ENCODE measurements at places on chromosomes 6 and 20. TPM values are rescaled to one million over a fixed set of nuclear protein-coding genes. Genes with fewer than 3 reads are reported as not detected.

GRCh38 chr6:17527076-17527475 is 73.0 kb upstream of the FAM8A1 start:
- no peak for DNase-seq

DNA sequence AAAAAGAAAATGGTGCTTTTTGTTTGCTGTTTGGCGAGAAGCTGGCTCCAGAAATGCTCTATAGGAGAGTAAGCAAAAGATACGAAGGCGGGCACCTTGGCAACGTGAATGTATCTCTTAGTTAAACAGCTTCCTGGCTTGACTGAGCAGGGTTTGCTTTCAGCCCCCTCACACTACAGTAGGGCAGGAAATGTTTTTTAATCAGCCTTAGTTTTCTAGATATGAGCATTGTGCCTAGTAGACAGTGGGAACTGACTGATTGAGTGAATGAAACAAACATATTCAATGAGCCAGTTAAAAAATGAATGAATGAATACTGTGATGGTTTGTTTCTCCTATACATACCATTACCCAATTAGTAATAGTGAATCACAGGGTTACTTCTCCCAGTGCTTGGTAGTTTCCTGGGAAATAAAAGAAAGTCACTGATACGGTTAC is 19.9 kb downstream of the CAP2 start:
- no peak for DNase-seq

The TAF4 gene
- total RNA-seq: 30.3 TPM

The TMC2 gene
- 1.3 TPM for total RNA-seq

GRCh38 chr20:38164069-38164468 is 1.0 kb downstream of the TGM2 start:
- DNase-seq: no peak

The ZFP57 gene
- total RNA-seq: 2.9 TPM

The AIF1 gene
- total RNA-seq: 8.7 TPM

GRCh38 chr20:12723811-12724210 is 285.0 kb upstream of the SPTLC3 start:
- no peak for DNase-seq

The ID4 gene
- total RNA-seq: not detected

DNA sequence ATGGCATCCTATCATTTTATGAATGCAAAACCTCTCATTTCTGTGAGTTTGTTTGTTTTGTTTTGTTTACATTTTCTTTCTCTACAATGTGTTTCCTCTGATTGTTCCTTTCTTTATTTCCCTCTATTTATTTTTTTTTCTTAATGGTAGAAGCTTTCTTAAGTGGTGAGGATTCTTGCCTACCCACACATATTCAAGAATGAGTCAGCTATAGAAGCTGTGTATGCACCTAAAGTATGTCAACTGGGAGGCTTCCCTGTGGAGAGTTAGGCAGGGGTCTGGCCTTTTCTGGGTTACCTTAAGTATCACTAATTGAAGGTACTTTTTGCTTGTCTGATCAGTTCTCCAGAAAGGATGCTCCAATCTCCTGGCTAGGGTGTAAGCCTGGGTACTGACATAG is 354.0 kb downstream of the ESR1 start:
- no peak for DNase-seq

- no peak for DNase-seq
Measured at GRCh38 chr6:43962458-43962857, 164.8 kb downstream of the MRPL14 start.

- no peak for DNase-seq
Measured at GRCh38 chr20:1938464-1939269, 43.5 kb downstream of the SIRPA start.

DNA sequence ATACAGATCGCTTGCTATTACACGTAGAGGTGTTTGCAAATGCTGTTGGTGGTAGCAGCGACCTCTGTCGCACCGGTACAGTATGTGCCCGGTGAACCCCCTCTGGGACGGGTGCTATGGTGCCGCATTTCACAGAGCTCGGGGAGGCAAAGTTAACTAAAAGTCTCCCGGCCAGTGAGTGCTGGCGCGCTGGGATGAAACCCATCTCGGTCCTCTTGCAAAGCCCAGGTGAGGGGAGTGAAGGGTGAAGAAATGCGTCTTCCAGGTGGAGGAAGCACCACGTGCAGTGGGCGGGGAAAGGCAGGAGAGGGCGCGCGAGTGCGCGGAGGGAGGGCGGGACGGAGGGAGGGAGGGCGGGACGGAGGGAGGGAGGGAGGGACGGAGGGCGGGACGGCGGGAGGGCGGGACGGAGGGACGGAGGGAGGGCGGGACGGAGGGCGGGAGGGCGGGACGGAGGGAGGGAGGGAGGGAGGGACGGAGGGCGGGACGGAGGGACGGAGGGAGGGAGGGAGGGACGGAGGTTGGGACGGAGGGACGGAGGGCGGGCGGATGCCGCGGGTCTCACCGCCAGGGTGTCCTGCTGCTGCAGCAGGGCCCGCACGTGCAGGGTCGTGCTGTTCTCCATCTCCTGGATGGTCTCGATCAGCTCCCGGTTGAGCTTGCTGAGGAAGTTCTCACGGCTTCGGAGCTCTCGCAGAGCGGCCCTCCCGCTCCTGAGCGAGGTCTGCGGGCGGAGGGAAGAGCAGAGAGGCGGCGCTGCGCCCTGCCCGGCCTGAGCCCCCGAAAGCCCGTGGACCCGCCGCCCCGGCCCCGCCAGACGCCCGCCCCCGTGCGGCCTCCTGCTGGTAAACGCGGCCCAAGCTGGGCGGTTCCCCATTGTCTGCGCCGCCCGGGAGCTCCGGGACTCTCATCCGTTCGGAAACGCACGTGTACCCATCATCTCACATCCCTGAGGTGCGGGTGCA is 11.7 kb downstream of the C20orf96 start:
- DNase-seq: no peak

DNA sequence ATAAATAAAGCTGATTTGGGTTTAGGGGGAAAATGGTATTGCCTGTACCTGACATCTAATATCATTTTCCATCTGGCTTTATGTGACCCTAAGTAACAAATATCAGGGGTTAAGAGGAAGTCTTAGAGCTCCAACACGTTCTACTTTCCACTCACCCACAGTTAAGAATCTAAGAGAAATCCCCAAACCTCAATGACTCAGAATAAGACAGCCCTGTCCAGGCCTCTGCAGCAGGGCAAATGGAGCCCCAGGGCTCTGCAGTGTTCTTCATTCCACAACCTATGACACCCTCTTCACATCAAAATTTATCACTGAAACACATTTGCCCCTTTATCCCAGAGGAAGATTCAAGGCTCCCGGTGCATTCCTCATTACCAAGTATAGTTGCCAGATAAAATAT is 20.3 kb upstream of the TENT5A start:
- no peak for DNase-seq

DNA sequence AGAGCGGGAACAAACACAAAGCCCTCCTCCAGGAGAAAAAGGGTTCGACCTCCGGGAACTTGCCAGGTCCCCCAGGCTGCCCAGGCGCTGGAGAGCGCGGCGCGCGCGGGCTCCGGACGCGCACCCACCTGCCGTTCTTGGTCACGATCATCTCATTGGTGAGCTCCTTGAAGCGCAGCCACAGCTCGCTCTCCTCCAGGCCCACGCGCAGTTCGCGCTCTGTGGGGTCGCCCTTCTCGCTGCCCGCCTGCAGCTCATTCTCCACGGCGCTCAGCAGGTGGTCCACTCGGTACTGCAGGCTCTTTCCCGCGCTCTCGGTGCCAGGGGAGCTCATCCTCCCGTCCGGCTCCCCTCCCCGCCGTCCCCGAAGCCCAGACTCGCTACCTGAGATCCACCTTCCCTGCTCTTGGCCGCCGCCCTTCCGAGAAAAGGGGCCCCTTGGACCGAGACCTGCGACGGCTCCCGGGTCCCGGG is 356 bp downstream of the TBXT start:
- no peak for DNase-seq

DNA sequence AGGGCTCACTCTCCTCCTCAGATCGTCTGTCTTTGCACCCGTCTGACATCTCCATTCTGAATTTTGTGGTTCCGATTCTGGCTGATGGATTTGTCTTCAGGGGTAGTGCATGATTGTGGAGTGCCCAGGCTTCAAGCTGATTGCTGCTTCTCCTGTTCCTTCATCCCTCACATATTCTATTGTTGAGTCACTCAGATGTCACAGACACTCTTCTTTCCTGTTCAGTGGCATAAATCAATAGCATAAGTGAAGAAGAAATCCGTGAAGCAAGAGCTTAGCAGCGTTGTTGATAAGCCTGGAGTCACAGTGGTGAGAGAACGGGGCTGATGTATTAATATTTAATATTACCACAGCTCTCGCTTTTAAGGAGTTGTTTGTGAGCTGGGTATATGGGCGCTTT is 152.5 kb downstream of the MTHFD1L start:
- DNase-seq: no peak

The GSTA3 gene
- not detected for total RNA-seq

DNA sequence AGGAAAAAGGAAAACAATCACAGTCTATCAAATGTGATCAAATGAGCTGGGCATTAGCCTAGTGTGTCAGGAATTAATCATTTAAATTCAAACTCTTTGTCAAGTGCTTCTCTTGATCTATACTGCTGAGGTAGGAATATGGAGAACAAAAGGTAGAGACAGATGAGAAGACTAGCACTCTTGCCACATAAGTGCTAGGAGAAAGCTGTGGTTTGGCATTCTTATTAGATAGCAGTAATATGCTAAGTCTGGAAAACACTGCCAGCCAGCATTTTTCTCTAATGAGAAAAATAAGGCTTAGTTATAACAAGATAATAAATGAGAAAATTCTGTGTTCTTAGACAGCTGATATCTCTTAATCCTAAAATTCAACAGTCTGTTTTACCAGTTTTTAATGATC is 38.9 kb downstream of the ORC3 start:
- DNase-seq: no peak

DNA sequence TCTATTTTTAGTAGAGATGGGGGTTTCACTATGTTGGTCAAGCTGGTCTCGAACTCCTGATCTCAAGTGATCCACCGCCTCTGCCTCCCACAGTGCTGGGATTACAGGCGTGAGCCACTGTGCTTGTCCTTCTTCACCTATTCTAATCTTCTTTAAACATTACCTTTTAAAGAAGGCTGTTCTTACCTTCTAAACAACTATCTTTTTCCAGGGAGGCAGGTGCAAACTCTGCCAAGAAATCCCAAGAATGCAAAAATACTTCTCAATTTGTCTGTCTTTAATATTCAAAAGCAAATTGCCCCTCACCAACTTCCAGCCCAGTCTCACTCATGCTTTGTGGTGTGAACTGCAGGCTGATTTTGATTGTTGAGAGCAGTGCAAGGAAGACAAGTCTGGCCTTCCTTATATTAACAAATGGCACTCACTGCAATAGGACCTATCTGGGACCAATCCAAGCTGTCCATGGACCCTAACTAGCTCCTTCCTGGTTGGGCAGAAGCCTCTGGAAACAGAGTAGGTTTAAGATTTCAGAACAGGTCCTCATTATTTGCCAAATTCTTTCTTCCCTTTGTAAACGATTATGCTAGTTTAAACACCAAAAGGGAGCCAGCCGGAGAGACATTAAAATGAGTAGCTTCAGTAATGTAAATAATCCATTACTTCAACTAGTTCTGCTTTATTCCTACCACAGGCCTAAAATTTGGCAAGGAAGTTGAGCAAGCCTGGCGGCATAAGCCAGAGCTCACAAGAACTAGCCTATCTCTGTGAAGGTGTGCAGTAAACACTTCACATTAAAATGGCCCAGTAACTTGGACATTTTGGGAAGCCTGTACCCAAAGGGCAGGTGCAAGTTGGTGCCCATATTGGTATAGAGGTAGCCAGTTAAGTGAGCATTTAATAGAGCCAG is 1.6 kb downstream of the SCAND1 start:
- DNase-seq: peak; percentile 36

The ELOVL2 gene
- not detected for total RNA-seq

- DNase-seq: no peak
Measured at GRCh38 chr6:56363796-56364430, 116.5 kb upstream of the COL21A1 start.

The B3GALT4 gene
- 22.7 TPM for total RNA-seq

The LPA gene
- not detected for total RNA-seq

GRCh38 chr6:87103977-87104601 is 9.2 kb upstream of the CGA start:
- DNase-seq: no peak

GRCh38 chr20:6976106-6976900 is 208.8 kb downstream of the BMP2 start:
- no peak for DNase-seq

DNA sequence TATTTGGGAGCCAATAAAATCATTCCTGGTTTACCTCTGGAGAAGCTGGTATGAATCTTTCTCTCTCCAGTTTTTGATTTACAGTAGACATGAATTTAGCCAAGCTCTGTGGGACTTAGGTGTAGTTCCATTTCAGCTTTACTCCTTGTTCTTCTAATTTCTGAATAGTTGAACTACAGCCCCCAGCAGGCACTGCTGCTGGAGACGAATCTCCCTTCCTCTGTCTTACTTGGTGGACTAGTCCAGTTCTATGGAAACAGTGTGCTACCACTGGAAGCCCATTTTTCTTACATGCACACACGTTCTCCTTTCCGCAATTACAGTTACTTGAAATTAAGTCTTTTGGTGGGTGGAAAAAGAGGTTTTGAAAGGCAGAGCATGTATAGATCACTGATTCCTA is 42.3 kb downstream of the RALGAPB start:
- no peak for DNase-seq

- no peak for DNase-seq
Measured at GRCh38 chr6:128822271-128822670, 60.7 kb upstream of the LAMA2 start.

DNA sequence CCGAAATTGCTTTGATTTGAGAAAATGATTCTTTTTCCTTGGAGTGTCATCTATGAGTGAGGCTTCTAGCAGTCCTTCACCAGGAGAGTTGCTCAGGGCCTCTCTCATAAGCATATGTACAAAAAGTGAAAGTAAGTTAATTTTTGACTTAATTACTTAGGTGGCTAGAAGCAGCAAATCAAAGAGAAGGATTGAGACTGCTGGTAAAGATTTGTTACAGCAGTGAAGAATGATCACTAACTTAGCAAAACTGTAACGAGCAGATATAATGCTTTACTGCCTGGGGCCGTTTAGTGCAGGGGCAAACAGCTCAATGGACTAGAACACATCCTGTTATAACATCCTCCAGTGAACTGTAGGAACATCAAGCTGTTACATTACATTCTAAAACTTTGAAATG is 167.8 kb upstream of the RIPOR2 start:
- no peak for DNase-seq

The HLA-B gene
- 9,586 TPM for total RNA-seq

DNA sequence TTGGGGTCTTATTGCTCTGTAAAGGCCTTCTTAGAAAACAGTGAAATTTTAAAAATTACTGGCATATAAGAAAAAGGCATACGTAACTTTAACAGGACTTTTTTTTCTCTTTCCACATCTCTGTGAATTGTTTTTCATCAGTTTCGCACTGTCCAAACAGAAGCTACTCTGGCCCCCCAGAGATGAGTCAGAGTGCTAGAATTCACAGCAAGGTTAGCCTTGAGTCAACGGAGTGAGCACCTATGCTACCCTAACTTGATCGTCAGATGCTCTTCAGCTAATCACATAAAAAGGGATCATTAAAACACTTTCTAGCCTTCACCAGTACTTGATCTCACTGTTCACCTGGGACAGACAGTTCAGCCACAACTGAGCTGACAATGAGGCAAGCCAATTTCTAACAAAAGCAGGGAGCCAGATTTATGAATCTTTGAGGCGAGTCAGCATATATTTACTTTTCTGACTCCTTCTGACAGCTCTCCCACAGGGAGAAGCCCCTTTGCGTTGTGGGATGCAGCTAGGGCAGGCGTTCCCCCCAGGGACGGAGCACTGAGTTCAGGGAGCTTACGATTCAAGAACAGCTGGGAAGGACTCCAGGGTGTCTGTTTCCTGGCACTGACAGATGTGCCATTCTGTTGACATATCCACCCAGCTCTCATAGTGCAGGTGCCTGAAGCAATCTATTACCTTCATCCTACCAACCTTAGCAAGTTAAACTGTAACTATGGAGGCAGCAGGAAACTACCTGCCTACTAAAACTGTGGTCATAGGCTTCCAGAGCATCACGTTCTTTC is 46.4 kb upstream of the SPDEF start:
- no peak for DNase-seq

All from natural killer cell (primary cell).